ENCODE measurements at places on chromosomes 4 and X. TPM values are rescaled to one million over a fixed set of nuclear protein-coding genes. Genes with fewer than 3 reads are reported as not detected.

FAM200B gene
- total RNA-seq, result 14.4 TPM

IL9R gene
- not detected for total RNA-seq

- peaks cover 4% of the 10 kb centered on the region for H3K27me3 ChIP-seq
- no peaks in the 10 kb centered on the region for H3K4me1 ChIP-seq
- H3K4me3 ChIP-seq, result no peak overlapping the region
- no peak overlapping the region for H3K27ac ChIP-seq
- no peaks in the 10 kb centered on the region for H3K36me3 ChIP-seq
Measured at GRCh38 chrX:16465081-16465876, 184.7 kb upstream of the S100G start.

- H3K4me3 ChIP-seq, result no peak overlapping the region
- no peaks in the 10 kb centered on the region for H3K36me3 ChIP-seq
- no peak for DNase-seq
- no peaks in the 10 kb centered on the region for H3K4me1 ChIP-seq
- no peaks in the 10 kb centered on the region for H3K27me3 ChIP-seq
- no peak overlapping the region for H3K27ac ChIP-seq
Measured at GRCh38 chr4:70364002-70364401, 3.4 kb downstream of the SMR3A start.

- no peaks in the 10 kb centered on the region for H3K4me1 ChIP-seq
- no peak for DNase-seq
Measured at GRCh38 chr4:89496851-89497250, 189.3 kb upstream of the GPRIN3 start.
